Tongue (tissue), 3 donors: ENCODE measurements at places on chromosomes 5 and 9. TPM values are rescaled to one million over a fixed set of nuclear protein-coding genes. Genes with fewer than 3 reads are reported as not detected.
A peak's percentile ranks its signal among the peaks of the same experiment; 100 is the strongest.

The LAMC3 gene
- 6.4 TPM for total RNA-seq

DNA sequence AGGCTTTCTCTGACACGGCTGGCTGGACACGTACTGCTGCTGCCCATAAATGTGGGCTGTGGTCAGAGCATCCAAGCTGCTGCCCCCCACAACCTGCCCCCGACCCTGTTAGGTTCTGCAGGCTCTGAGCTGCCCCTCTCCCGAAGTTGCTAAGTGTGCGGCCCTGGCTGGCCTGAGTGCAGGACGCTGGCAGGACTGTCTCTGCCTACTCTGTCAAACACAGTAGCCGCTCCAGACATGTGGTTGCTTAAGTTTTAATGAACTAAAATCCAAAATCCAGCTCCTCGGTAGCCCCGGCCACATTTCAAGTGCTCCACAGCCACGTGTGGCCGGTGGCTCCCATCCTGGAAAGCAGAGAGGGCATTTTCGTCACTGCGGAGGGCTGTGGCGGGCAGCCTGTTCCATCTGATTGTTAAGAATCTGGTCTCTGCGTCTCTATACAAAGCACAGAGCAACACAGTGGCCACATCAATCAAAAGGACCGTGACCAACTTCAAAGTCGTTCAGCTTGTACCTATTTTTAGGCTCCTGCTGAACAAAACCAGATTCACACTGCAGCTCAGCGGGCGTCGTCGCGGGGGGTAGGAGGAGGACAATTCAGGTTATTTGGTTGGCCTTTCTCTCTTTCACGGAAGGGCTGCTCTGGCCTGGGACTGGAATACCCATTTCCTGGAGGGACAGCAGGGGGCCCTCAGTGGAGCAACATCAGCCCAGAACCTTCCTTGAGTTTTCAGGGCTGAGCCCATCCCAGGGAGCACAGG is 68.9 kb downstream of the PTCH1 start:
- no peak for DNase-seq

- DNase-seq, result no peak
Measured at GRCh38 chr5:139062910-139063663, 135.1 kb downstream of the SIL1 start.

DNA sequence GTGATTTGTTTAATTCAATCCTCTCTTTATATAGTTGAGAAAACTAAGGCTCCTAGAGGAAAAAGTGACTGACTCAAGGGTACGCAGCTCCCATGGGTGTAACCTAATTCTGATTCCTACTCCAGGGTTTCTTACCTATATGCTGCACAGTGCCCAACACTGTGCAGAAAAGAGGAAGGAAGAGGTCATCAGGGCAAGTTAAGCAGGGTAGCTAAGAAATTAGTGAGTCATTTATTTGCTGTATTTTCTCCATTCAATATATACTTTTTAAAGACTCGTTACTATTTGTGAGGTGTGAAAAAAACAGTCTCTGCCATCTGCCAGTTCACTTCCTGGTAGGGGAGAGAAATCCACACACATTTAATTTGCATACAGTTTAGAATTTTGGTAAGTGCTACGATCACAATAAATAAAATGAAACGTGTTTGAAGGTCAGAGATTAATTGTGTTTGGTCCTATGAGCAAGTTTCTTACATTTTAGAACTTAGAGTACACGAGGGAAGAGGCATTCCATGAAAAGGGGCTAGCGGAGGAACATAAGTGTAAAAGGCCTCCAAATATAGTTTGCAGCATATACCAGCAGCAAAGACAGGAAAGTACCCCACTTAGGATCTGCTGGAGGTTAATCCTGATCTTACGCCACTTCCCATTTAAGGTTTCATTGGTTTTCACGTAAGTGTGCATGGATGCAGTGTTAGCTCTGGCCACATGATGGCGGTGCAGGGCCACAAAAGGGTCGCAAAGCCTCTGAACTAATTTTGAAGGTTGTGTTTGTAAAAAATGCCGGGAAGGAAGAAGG is 59.9 kb upstream of the TLR4 start:
- peak; percentile 80 for DNase-seq

The MVB12B gene
- total RNA-seq, result 26.5 TPM

DNA sequence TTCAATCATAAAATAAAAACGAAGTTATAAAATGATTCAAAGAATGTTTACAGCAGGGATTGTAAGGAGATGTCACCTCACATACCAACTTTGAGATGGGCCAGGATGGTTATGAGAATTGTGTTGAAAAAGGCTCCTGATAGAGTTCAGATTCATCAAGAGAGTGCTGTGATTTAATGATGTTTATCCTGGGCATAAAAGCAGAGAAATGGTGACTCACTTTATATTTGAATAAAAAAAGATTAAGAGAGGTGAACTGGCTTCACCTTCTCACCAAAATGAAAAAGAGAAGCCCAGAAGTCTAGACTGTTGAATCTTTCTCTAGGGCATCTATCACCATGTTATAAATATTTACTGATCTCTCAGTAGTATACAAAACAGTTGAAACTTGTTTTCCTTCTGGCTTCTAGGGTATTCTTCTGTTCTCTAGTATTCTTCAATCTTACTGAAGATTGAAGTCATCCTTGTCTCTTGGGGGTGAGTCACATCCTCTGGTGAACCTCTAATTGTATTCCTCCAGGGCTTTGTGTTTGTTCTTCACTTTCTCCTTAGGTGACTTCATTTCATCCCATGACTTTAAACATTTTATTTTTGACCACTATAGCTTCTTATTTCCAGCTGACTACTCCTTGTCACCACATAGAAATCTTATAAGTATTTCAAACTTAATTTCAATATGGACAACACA is 1237.3 kb upstream of the C9orf72 start:
- no peak for DNase-seq

DNA sequence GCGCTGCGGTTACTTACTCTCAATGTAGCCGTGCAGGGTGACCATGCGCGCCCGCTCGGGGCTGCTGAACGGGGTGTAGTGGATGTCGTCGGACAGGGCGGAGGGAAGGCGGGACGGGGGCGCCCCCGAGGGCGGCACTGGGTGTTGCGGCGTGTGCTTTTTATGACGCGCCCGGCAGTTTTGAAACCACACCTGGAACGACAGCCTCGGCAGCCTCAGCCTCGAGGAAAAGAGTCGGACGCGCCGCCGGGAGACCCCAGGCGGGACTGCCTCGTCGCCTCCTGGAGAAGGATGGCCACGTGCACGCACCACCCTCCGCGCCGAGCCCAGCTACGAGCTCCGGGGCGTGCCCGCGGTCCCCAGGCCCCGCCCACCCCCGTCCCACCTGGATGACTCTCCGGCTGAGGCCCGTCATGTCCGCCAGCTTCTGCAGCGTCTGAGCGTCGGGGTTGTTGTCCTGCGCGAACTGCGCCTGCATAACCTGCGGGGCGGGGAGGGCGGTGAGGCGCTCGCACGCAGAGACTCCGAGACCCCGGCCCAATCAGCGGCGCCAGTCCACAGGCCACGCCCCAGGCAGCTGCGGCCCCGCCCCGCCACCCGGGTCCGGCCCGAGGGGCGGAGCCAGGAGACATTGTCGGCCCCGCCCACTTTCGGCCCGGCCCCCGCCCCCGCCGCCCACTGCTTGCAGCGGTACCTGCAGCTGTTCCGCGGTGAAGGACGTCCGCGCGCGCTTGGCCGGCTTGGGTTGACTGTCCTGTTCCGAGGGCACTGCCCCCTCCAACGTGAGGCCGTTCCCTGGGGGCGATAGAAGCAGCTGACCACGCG is 15.0 kb downstream of the LHX6 start:
- DNase-seq, result peak; percentile 90

The TMEM232 gene
- 3.8 TPM for total RNA-seq

GRCh38 chr9:116589392-116590354 is 97.4 kb upstream of the TRIM32 start:
- DNase-seq, result no peak

GRCh38 chr5:78699552-78700153 is 51.1 kb upstream of the LHFPL2 start:
- no peak for DNase-seq

The C5orf34 gene
- total RNA-seq, result 4.4 TPM

The SHOC1 gene
- not detected for total RNA-seq

GRCh38 chr9:106588626-106589025 is 274.3 kb upstream of the ZNF462 start:
- no peak for DNase-seq

DNA sequence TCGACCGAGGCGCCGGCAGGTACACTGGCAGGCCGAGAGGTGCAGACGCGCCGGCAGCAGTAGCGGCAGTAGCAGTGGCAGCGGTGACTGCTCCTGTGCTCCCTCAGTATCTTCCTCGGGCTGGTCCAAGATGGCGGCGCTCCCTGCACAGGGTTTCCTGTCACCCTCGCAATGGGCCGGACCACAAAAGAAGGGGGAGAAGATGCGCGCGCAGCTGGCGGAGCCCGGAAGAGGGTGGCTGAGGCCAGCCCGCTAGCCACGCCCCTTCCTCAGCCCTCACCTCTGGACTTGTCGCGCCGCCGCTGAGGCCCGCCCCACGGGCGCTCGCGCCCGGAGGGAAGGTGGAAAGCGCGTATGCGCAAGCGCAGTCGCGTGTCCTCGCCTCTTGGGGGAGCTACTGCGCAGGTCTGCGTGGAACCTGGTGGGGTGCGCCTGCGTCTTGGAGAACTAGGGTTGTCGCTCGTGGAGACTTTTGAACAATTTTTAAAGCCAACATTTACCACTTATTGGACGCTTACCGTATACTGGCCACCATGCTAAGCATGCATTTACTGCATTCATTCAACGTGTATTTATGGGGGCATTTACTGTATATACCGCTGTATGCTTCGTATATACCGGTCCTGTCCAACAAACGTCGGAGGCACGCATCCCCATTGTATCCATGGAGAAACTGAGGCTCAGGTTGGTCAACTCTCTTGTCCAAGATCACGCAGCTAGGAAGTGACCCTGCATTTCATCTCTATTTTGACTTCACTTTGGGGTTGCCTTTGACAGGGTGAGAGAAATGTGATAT is at the start of gene RAB14:
TSS of gene RAB14 (minus strand) at position 132 of the 796 bp plus-strand sequence. CDS start 8,457 bp downstream, outside the sequence.
- peak; percentile 100 for DNase-seq
